ENCODE measurements at places on chromosomes 3 and 15. TPM values are rescaled to one million over a fixed set of nuclear protein-coding genes. Genes with fewer than 3 reads are reported as not detected.

Gene EDEM1
- 18.6 TPM for total RNA-seq

Gene NANOGP8
- not detected for total RNA-seq

Gene GOLGA6L10
- total RNA-seq, result 1.1 TPM

Gene SLC22A13
- 0.09 TPM for total RNA-seq

Gene ZBTB47
- total RNA-seq, result 45.8 TPM

Gene MCF2L2
- total RNA-seq, result 0.09 TPM

Gene CILP
- 0.79 TPM for total RNA-seq

Gene TSC22D2
- 2.6 TPM for total RNA-seq

Gene MYLK
- 524 TPM for total RNA-seq

Gene ITIH1
- not detected for total RNA-seq

Gene CFAP20DC
- 1.0 TPM for total RNA-seq

Gene CKMT1A
- 0.16 TPM for total RNA-seq

Gene SLC6A11
- total RNA-seq, result not detected

Gene USF3
- total RNA-seq, result 4.4 TPM

All from bronchial smooth muscle cell (primary cell).